Eye (tissue), 1 donor: ENCODE measurements at places on chromosomes 1 and 21.

DNA sequence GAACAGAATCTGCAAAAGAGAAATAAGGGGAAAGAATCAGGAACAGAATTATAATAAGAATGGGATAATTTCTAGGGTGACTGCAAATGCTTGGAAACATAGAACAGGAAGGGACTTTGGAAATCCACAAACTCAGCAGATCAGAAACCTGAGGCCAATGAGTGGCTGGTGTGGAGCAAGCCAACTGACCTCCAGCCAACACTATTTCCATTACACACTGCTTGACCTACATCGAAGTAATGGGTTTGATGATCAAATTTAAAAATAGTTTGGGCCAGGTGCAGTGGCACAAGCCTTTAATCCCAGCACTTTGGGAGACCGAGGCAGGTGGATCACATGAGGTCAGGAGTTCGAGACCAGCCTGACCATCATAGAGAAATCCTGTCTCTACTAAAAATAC is 284.9 kb downstream of the GRIK1 start:
- no peak for DNase-seq

DNA sequence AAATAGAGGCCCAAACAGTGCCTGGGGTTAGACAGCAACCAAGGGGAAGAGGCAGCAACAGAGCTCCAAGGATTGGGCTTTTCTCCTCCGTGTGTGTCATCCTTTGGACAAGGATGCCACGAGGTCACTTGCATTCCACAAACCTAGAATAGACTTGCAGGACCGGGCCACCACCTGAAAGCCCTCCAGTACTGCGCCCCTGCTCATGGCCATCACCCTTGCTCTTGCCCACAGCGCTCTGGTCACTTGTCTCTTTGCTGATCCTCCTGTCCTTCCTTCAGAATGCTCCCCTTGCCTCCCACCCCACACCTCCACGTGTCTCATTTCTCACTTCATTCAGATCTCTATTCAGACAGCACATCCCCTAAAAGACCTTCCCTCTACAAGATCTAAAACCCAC is 247.4 kb downstream of the MATN1 start:
- no peak for DNase-seq

- no peak for DNase-seq
Measured at GRCh38 chr1:6651909-6652308, 27.2 kb downstream of the THAP3 start.

- no peak for DNase-seq
Measured at GRCh38 chr1:182163821-182164223, 102.3 kb upstream of the ZNF648 start.

GRCh38 chr1:219088778-219089557 is 84.7 kb upstream of the LYPLAL1 start:
- no peak for DNase-seq

DNA sequence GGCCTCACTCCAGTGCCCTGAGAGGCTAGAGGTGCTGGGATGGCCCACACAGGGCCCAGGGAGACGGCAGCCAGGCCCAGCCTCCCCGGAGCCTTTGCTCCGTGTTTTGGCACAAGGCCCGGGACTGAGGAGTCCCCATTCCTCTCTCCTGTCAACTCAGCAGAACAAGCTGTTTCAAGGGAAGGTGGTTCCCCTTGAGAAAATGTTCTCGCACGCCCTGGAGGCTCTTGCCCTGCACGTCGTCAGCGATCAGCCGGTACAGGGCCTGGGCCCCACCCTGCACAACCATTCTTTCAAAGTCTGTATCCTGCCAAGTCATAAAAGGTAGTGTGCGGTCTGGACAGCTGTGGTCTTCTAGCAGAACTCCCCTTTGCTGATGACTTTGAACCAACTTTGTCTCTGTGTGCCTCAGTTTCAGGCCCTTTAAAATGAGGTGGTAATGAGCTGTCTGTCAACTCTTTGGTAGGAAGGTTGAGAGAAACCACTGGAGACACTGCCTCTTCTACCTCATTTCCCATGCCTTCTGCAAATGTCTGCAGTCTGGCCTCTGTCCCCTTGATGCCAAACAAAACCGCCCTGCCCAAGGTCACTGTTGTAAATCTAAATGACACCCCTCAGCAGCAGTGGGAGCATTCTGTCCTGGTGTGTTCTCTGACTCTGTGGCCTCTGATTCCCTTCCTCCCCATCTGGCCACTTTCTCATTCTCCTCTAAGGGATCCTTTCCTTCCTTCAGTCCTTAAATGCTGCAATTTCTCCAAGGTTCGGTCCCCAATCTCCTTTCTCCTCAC is 138.6 kb upstream of the JUN start:
- DNase-seq = no peak

- no peak for DNase-seq
Measured at GRCh38 chr1:233990486-233990885, 86.0 kb downstream of the SLC35F3 start.

DNA sequence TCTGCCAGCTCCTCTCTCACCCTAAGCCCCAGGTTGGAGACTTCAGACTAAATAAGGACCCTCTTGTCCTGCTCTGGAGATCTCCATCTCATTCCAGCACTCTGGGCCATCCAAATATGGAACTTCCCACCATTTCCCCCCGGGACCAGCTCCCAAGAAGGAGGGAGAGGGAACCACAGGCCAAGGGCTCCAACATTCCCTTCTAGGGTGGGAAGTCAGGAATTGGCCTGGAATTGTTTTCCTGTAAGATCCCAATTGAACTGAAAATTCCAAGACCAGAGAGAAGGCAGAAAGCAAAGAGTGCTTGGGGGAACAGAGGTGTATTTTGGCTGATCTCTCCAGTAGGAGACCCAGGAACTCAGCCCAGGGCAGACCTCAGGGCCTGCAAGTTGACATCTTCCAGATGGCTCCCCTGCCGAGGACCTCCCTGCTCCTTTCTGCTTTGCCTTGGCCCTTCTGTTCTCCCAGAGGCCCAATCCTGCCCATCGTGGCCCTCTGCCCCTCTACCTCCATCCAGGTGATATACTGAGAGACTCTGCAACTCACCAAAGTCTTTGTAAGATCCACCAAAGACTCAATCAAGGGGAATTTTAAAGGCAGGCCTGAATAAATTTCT is 14.9 kb downstream of the CSRP1 start:
- DNase-seq = no peak

GRCh38 chr1:65509912-65510680 is 89.6 kb downstream of the LEPR start:
- no peak for DNase-seq

DNA sequence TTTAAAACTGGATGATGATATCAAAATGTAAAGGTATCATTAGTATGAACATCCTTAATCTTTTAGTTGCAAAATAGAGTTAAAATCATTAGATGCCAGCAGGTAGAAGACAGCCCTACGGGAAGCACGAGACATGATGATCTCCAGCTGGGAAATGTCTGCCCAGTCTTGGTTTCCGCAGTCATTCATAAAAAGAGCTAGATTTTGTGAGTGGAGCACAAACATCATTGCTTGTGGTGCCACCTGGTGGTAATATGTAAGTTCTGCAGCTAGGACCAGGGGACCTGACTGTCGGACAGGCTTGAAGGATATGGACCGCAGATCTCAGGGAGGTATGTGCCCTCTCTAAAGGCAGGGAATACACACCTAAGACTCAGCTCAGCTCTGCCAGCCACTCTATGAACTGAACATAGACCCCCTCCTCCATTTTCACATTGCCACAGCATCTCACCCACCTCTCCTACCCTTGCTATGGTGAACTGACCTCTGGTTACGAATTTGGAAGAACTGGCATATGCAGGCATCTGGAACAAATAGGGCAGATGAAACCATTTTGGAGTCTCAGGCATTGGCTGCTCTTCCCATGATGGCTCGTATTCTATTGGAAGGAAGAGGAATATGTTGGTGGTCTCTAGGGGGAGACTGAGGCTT is 9.2 kb downstream of the FCMR start:
- peak; percentile 94 for DNase-seq

DNA sequence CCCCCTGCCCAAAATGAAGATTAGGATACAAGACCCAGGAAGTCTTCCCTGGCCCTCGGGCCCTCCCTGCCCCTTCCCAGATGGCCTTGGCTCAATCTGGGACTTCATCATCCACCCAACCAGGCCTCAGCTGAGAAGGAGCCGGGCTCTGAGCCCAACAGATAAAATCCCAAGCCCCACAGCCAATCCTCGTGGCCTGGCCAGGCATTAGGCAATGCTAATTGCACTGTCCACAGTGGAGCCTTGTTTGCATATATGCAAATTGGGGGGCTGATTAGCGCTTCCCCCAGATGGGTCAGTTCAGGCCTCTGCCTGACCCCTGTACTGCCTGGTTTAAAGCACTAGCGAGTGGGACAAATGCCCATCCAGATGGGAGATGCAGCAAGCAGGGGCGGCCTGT is 34.9 kb downstream of the IGSF21 start:
- no peak for DNase-seq

DNA sequence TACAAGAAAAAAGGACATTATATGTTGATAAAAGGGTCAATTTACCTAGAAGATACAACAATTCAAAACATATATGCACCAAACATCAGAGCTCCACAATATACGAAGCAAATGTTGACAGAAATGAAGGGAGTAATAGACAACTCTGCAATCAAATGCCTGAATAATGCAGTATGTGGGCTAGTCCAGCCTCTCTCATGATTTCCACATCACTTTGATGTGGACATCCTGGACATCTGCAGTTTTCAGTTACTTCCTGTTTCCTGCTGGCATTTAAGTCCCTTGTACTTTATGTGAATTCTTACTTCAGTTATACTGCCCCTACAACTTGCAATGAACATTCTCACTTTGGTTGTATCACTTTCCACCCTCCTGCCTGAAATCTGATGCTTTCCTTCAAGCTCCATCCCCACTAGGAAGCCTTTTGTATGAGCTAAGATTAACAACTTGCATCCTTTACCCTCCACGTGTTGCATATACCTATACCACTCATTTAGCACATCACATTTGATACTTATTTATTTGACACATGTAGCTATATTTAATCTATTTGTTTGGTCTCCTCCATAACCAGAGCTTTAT is 36.7 kb downstream of the DISC1 start:
- no peak for DNase-seq

DNA sequence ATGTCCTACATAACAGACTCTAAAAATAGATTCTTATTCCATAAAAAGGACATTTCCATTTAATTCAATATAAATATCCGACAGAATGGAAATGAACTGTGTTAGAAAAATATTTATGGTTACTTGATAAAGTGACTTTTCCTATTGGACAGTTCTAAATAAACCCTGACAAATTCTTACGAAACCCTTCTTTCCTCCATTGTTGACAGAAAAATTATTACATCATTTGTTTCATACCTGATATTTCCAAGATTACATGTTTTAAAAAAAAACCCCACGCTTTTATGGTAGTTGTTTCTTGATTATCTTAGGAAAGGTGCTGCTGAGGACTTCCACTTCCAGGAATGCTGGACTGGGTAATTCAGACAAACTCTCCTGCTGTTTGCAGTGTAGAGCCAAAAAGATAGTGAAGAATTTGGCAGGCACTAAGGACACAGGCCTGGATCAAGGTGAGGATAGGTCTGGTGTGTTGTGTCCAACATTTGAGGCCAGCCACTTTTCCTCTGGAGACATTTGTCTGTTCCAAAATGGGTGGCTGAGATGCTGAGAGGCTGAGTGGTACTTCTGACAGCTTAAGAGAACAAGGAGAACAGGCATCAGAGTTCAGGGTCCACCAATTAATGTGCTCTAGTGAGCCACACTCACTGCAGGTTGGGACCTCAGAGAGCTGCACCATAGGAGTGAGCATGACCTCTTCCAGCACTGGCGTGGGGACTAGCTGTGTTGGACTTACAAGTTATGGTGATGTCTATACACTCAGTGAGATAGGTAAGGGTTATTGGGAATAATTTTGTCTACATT is 7.0 kb upstream of the C1orf116 start:
- no peak for DNase-seq

DNA sequence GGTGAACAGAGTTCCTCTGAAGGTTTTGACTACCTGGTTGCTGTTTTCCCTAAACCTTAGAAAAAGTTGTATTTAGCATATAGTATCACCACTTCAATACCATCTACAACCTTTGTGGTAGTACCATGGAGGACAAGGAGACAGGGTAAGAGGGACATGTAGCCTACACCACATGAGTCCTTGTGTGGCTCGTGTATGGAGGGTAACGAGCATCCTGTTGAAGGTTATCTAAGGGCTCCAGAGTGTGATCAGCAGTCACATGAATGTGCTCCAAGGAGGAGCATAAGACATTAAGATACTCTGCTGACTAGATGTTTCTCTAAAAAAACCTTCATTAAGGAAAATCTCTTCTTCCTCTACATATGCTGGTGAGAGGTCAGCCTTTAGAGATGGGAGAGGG is 67.3 kb downstream of the VCAM1 start:
- DNase-seq = no peak

DNA sequence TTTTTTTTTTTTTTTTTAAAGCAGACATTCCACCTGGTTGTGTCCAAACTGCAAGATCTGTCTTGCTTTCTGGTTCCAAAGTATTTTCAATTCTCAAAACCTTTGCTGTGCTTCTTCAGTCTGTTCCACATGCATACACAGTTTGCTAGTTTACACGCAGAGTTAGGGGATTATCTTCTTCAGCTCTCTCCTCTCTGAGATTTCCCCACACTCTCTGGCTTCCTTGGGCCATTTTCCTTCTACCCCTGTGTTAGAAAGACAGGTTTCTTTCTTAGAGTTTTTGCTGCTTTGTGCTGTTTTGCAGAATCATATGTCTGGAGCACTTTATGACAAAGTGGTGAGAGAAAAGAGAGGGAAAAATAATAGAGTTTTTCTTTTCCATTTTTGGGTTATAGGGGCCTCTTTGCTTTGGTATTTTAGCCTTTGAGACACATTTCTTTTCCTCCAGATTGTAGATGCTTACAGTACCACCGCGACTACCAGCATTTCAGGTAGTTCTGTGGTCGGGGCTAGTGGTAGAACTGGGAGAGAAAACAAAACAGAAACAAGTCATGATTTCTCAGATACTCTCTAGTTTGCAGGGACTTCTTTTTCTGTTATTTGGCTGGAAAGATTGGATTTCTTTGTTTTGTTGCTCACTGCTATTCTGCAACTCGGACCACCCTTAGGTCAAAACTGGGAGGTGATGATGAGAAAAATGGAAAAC is 66.3 kb downstream of the RABGAP1L start:
- no peak for DNase-seq

GRCh38 chr21:44988607-44989536 is 49.0 kb downstream of the SLX9 start:
- DNase-seq = no peak

GRCh38 chr1:67376381-67376780 is 53.8 kb downstream of the SERBP1 start:
- no peak for DNase-seq

- peak; percentile 10 for DNase-seq
Measured at GRCh38 chr21:16993416-16994038, 519.3 kb upstream of the CXADR start.

- no peak for DNase-seq
Measured at GRCh38 chr1:216653001-216653400, 70.2 kb downstream of the ESRRG start.

GRCh38 chr1:40919475-40920011 is 57.4 kb upstream of the CITED4 start:
- no peak for DNase-seq
